ENCODE measurements at places on chromosomes 12 and 14.

GRCh38 chr12:20722142-20722541 is 27.0 kb downstream of the SLCO1C1 start:
- DNase-seq = no peak

DNA sequence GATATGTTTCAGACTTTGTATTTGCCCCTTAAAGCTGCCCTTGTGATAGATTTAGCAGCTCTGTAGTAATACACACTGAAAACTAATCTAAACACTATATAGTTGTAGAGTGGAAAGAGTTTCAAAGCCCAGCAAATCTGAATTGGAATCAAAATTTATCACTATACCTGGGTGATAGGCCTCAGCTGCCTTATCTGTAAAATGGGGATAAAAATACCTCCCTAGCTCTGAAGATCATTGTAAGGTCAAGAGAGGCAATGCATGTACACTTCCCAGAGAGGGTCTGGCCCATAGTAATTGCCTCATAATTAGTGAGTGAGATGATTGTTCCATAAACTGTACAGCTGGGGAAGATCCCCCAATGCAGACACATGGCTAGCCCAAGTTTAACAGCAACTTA is 103.6 kb downstream of the IGF1 start:
- no peak for DNase-seq

DNA sequence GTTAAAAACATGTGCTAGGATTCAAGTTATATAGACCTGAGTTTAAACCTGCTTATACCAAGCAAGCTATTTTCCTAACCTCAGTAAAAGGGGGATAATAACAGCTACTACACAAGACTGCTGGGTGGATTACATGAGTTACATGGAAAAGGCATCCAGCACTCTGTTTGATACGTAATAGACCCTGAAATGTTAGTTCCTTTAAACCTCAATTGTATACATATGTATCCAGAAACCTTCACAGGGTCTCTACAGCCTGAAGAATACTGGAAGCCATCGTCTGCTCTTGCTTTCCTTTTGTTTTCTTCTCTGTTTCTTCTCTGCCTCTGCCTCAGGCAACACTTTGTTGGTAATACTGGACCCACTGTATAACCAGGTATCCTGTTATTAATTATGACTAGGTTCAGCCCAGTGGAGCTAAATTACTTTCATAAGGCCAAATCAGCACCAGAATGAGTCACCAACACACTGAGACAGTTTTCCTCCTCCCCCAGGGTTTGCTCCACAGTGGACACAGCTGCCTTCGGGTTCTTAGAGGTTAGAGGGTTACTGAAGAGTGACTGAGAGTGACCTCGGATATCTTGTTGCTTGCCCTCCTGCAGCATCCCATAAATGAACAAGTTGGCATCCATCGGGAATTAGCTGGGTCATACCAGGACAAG is 127.1 kb downstream of the CAPZA3 start:
- DNase-seq = no peak

DNA sequence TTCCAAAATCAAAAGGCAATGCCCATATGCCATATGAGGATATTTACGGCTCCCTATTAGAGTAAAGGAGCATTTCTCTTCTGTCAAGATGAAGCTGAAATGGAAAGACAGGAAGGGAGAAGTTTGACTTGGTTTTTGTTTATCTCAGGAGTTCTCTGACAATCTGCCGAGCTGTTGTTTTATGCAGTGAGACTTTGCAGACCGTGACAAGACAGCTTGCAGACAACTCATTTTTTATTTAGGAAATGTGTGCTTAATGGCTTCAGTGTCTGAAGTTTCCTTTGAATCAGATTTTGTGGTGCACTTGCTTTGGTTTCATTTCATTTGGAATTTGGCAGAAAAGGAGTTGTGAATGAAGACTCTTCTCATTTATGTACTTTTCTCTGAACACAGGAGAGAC is 145.4 kb downstream of the C12orf50 start:
- DNase-seq = no peak

GRCh38 chr12:3119756-3120601 is 42.8 kb downstream of the TSPAN9 start:
- DNase-seq = no peak

DNA sequence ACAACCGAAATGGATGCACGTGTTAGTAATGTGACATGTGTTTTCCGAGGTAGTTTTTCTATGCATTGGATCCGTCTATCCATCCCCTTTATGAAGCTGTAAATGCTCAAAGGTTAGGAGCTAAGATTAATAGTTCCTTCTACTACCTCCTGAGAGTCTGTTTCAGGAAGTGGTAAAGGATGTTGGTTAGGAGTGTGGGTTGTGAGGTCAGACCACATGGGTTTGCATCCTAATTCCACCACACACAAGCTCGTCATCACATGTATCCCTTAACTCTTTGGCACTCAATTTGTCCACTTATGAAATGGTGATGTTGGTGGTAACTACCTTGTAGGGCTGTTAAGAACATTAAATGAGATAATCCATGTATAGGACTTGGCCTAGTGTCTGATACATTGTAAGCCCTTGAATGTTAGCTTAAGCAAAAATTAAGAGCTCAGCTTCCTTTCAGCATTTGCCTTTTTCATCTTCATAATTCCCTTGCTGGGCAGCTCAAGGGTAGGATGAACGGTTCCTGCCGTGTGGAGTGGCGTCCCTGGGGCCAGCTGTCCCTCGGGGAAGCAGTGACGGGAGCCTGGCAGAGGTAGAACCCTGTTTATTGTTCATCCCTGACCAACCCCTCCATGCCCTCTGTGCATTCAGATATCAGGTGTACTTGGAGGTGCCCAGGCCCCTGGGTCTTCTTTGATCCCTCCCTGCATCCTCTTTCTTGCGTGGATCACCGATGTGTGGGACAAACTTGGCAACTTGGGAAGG is 52.3 kb downstream of the TSPAN9 start:
- no peak for DNase-seq

GRCh38 chr12:51322452-51322851 is 1.5 kb downstream of the BIN2 start:
- no peak for DNase-seq

DNA sequence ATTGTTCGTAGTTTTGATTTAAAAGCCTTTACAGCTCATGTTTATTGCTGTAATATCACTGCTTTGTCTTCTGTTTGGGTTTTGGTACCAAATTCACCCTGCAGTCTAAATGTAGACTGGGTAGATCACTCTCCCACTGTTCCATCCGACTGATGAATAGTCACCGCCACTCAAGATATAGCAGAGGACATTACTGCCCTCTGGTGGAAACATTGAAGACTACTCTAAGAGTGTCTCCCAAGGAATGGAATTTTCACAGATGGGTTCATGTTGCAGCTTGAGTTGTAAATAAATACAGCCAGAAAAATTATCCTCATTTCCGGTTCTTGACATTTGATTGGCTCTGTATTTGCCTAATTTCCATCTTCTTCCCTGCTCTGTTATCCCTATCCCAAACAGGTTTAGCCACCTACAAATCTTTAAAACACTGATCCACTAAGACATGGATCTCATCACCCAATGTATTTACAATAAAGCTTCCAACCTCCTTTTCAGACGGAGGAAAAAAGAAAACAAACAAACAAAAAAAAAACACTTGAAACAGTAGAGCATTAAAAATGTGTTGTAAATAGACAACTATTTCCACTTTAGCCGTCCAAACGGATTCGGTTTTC is 198.3 kb upstream of the CPNE8 start:
- DNase-seq = peak; percentile 83

DNA sequence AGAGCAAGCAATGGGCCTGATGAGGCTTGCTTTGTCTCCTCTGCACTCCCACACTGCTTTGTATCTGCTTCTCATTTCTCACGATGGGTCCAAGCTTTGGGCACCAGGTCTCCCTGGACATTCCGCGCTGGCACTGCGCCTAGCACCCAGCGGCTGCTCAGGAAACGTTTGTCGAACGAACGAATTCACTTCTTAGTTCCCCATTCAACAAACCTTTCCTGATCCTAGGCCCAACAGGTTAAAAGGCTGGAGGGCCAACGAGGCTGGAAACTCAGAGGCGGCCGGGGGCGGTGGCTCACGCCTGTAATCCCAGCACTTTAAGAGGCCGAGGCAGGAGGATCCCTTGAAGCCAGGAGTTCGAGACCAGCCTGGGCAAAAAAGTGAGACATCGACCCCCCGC is 1.0 kb upstream of the GLRX5 start:
- no peak for DNase-seq

GRCh38 chr12:25652371-25652770 is 99.3 kb upstream of the LMNTD1 start:
- no peak for DNase-seq

GRCh38 chr12:55703901-55704761 is 3.6 kb downstream of the ITGA7 start:
- no peak for DNase-seq

DNA sequence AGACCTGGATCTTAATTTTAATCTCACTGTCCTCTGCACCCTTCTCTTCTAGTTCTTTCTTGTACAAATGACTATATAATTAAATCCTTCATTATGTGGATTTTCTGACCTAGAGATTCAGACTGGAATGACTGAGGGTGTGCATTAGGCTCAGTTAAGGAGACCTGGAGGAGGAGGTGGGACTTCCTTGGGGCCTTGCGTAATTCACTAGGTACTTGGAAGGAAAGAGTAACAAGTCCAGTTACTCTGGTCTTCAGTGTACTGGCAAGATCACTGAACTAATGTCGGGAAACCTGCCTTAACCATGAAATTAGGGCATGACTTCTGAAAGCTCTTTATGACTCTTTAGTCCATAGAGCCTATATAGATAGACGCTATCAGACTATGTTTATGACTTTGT is 441.4 kb downstream of the EGLN3 start:
- DNase-seq = no peak

DNA sequence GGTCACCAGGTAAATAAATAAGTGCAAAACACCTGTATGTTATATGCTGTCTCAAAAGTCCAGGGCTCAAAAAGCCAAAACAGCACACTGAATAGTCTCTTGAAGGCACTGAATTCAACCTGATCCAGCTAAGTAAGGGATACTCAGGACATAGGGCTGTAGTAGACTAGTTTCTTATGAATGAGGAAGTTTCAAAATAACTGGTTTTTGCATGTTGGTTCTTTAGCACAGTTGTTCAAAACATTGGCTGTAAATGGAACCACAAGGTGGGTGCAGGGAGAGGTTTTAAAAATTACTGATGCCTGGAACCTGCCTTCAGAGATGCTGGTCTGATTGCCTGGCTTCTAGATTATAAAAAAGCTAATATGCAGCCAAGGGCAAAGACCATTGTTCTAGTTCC is 34.1 kb downstream of the NDUFA12 start:
- no peak for DNase-seq

DNA sequence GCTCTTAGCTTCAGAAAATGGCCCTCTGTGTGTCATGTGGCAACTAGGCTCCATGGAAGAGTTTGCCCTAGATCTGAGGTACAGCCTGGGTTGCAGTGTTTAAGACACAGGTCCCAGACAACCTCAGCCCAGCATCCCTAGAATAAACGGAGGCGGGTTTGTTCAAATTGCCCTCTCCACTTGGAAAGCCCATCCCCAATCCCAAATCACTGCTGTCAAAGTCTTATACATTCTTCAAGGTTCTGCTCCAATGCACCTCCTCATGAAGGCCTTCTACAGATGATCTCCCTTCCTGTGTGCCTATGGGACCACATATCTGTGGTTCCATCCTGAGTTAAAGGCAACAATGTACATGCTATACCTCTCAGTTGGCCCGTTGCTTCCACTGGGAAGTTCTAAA is 289.8 kb downstream of the DPF3 start:
- DNase-seq = no peak

DNA sequence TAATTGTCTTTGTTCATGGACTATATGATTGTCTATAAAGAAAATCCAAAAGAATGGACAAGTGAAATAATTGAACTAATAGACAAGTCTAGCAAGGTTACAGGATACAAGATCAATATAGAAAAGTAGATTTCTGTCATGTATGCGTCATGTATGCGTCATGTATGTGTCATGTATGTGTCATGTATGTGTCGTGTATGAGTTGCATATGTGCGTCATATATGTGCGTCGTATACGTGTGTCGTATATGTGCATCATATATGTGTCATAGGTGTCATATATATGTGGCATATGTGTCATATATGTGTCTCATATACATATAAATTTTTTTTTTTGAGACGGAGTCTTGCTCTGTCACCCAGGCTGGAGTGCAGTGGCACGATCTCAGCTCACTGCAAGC is 516.8 kb downstream of the NOVA1 start:
- no peak for DNase-seq

GRCh38 chr14:22448035-22448904 is 140.8 kb downstream of the DAD1 start:
- DNase-seq = no peak

GRCh38 chr12:43022838-43023237 is 433.3 kb upstream of the PRICKLE1 start:
- no peak for DNase-seq

- no peak for DNase-seq
Observed at GRCh38 chr14:62436261-62436660, 609.0 kb downstream of the KCNH5 start.

GRCh38 chr12:25071366-25071765 is 122.5 kb upstream of the BCAT1 start:
- no peak for DNase-seq

DNA sequence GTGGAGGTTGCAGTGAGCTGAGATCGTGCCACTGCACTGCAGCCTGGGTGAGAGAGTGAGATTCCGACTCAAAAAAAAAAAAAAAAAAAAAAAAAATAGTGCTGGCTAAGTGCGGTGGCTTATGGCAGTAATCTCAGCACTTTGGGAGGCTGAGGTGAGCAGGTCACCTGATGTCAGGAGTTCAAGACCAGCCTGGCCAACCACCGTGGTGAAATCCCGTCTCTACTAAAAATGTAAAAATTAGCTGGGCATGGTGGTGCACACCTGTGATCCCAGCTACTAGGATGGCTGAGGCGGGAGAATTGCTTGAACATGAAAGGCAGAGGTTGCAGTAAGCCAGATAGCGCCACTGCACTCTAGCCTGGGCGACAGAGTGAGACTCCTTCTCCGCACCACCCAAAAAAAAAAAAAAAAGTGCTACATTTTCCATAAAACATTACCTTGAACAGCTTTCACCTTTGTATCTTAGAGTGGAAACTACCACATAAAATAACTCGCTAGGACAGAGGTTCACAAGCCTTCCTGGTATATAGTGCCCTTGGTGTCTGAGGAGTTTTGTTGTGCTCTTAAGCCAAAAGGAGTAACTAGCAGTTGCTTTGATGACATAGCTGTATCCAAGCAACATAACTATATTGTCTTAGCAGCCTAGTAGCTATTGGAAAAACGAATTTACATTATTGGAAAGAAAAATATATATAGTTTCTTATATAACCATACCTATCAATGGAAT is 11.1 kb downstream of the PTGES3 start:
- no peak for DNase-seq

GRCh38 chr12:26768611-26769603 is 64.1 kb downstream of the ITPR2 start:
- no peak for DNase-seq

DNA sequence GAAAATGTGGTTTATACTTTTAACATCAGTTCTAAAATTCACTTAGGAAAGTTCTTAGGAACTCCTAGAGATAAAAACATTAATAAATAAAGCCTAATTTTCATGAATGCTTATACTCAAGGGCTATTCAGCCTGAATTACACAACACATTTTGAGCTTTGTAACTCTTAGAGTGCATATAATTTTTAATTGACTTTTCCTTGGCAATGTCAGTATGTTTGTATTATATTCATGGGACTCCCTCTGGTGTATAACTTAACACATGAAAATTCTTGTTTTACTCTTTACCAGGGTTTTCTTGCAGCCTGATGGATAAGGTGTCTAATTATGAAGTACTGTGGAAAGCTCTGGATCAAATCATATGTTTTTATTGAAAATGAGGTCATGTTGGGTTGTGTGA is 150.6 kb upstream of the HMGA2 start:
- DNase-seq = no peak

Measured in SK-N-DZ (cell line).